Osteoblast (primary cell): ENCODE measurements at places on chromosomes 7 and 10. TPM values are rescaled to one million over a fixed set of nuclear protein-coding genes. Genes with fewer than 3 reads are reported as not detected.
A peak's percentile ranks its signal among the peaks of the same experiment; 100 is the strongest.

DNA sequence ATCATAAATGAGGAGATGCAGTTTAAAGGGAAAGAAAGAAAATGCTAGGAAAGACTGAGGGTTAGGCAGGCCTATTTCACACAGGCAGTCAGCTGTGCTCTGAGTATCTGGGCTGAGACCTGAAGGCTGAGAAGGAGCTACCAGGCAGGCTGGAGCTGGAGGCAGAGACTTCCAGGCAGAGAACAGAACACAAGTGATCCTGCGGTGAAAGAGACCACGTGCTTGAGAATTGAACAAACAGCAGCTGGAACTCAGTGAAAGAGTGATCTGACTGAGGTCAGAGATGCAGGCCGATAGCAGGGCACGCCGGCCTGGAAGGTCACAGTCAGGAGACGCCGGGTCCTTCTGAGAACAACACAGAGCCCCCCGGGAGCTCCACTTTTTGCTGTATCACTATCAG, 147.8 kb downstream of the ADAM12 start:
- peaks cover 16% of the 10 kb centered on the region for H3K36me3 ChIP-seq
- H3K27me3 ChIP-seq = no peaks in the 10 kb centered on the region
- no peak overlapping the region for H3K4me3 ChIP-seq
- DNase-seq = no peak

GRCh38 chr7:130667593-130668257, 823 bp downstream of the COPG2 start:
- H3K27ac ChIP-seq = peak overlapping the region; percentile 11
- H3K36me3 ChIP-seq = no peaks in the 10 kb centered on the region
- peak; percentile 68 for DNase-seq
- H3K4me1 ChIP-seq = peaks cover 11% of the 10 kb centered on the region
- peak overlapping the region; percentile 92 for H3K4me3 ChIP-seq

Gene FAM25G
- not detected in 2 replicates for total RNA-seq

DNA sequence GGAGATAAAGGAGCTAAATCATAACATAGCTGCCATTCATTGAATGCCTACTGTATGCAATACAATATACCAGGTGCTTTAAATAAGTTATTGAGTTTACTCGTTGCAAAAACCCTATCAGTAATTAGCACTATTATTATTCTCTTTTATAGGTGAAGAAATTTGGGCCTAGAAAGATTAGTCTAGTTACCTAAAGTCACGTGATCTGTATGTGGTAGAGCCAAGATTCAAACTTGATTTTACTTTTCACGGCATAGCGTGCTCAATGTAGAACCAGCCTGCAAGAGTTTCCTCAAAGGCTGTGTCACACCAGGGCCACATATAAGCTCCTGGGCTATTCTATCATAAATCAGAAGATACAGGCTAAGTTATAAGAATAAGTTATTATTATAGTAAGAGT, 439.9 kb downstream of the GFRA1 start:
- peaks cover 24% of the 10 kb centered on the region for H3K4me1 ChIP-seq
- no peak overlapping the region for H3K4me3 ChIP-seq
- no peaks in the 10 kb centered on the region for H3K27me3 ChIP-seq
- H3K36me3 ChIP-seq = no peaks in the 10 kb centered on the region

DNA sequence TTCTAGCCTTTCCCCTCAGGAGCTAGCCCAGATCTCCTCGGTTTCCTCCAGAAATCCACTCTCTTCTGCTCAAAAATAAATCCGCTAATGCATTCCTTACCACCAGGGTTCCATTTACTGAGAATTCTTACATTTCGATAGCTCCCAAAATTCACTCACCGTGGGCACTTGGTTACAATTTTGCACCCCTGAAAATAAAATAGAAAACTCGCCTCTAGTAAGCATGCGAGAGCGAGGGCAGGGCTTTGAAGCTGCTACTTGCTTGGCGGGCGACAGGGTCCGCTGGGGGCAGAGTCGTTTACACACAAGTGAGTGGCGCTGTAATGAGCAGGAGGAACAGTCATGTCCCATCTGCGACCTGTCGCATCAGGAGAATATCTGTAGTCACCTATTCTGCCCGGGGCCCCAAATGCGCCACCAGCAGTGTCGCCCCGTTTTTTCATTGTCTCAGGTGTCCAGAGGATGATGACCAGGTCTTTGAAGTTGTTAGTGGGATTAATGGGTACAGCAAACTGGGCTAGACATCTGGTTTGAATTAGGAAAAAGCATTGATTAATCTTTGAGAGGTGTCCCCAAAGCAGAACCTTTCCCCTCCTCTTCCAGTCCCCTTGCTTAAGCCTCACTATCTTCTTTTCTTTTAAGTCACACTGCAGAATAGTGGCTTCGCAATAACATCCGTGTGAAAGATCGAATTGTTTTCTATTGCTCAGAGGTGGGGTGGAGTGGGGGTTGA, 1.2 kb upstream of the MEOX2 start:
- H3K4me3 ChIP-seq = peak overlapping the region; percentile 81
- peak; percentile 30 for DNase-seq
- no peaks in the 10 kb centered on the region for H3K36me3 ChIP-seq

DNA sequence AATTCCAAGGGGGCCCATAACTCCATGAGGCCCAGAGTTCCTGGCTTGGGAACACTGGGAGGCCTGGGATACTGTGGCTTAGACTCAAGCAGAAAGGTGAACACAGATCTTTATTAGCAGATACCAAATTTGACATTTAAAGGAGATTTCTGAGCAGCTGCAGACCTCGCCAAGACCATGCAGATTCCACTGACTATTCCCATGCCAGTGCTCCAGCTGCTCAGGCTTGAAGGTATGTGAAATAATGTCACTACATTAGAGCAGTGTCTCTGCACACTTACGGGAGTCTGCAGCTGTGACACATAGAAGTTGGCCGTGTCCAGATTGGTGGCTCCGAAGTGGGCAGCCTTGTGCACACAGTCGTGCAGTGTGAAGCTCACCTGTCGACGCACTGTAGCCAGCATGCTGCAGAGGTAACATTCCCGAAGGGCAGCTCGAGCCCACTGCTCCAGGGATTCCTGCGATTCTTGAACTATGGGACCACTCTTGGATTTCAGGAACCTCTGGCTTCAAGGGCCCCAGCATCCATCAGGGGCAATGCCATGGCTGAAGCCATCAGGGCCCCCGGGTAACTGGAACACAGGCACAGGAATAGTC, 46.1 kb downstream of the SEPTIN7 start:
- H3K27ac ChIP-seq = no peak overlapping the region
- no peaks in the 10 kb centered on the region for H3K27me3 ChIP-seq
- no peak overlapping the region for H3K4me3 ChIP-seq
- DNase-seq = no peak

DNA sequence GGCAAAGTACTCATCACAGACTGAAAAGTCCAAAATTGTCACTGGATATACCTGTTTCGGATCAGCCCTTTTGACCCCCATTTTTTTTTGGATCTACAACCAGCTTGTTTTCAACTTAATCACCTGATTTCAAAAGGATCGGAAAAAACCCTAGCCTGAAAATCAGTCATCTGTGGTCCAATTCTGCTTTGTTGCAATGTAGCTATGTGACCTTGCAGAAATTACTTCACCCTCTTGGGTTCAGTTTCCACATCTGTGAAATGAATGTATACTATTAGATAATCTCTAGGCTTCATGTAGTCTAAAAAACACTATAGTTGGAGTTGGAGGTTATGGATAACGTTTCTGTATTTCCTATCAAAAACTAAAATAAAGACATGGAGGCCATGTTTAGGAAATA, 37.1 kb downstream of the STEAP4 start:
- no peaks in the 10 kb centered on the region for H3K27me3 ChIP-seq
- H3K4me1 ChIP-seq = no peaks in the 10 kb centered on the region
- no peaks in the 10 kb centered on the region for H3K36me3 ChIP-seq
- no peak overlapping the region for H3K4me3 ChIP-seq

GRCh38 chr7:29400437-29400836, 163.2 kb upstream of the PRR15 start:
- DNase-seq = no peak
- no peak overlapping the region for H3K27ac ChIP-seq
- no peak overlapping the region for H3K4me3 ChIP-seq
- H3K36me3 ChIP-seq = no peaks in the 10 kb centered on the region
- H3K4me1 ChIP-seq = no peaks in the 10 kb centered on the region

DNA sequence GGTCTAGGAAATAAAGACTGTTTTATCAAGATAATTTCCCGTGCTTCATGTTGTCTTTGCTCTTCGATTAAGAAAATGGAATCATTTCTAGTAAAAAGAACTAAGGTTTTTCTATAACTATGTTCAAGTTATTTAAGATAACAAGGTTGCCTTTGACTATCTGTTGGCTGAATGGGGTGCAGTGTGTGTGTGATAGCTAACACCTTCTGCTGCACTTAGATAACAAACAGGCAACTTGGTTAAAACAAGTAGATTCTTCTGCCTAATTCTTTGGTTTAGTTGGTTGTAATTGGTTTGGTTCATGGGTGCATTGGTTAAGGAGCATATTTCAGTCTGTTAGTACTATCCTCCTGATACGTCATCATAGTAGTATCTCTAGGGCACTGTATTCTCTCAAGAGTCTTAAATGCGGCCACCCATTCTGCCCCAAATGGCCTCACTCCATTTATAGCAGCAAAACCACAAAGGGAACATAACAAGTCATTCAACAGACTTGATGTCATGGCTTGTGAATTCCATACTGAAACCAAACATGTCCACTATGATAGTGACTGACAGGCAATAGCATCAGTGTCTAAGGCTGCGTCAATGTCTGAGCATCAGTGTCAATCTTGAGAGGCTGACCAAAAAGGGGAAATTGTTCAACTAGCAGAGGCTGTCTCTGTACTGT, 55.7 kb downstream of the CCDC3 start:
- H3K4me3 ChIP-seq = no peak overlapping the region
- H3K4me1 ChIP-seq = no peaks in the 10 kb centered on the region
- no peaks in the 10 kb centered on the region for H3K27me3 ChIP-seq
- no peak overlapping the region for H3K27ac ChIP-seq
- no peak for DNase-seq
- no peaks in the 10 kb centered on the region for H3K36me3 ChIP-seq

DNA sequence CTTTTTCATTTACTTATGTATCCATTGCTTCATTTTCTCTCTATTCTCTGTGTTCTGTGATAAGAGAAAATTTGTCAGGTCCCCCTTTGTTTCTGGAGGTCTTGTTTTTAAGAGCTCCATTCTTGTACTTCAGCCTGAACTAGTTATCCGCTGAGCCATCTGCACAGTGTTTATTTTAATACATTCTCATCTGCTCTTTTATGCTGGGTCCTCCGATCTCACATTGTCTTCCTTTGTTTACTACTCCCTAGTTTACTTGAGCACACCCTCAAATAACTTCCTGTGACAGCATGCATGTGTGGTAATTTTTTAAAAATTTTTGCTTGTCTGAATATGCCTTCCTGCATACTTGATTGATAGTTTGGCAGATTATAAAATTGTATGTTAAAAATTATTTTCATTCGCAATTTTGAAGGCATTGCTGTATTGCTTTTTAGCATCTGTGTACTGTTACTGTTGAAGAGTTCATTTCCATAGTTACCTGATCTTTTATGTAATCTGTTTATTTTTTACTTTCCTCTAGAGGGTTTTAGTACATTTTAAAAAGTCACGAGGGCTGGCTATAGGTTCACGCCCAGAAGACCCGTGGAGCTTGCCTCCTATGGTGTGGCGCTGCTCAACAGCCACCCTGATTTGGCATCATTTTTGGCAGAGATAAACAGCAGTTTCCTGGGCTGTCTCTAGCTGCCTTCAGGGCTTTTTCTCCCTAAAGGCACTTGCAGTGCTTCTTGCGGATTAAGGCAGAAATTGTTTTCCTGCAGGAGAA, 31.9 kb downstream of the RSBN1L start:
- H3K27ac ChIP-seq = no peak overlapping the region
- no peak for DNase-seq
- H3K4me1 ChIP-seq = peaks cover 7% of the 10 kb centered on the region
- no peaks in the 10 kb centered on the region for H3K27me3 ChIP-seq

- no peaks in the 10 kb centered on the region for H3K4me1 ChIP-seq
- H3K27ac ChIP-seq = no peak overlapping the region
- H3K36me3 ChIP-seq = no peaks in the 10 kb centered on the region
- no peak for DNase-seq
These were observed 69.6 kb downstream of the CYP26A1 start for GRCh38 chr10:93143281-93143680.

Gene EPDR1
- total RNA-seq = 99.3 and 123 TPM in 2 replicates

Gene ANKRD1
- 27.7 and 52.1 TPM in 2 replicates for total RNA-seq

Gene SPDYE18
- not detected in 2 replicates for total RNA-seq

Gene PRRT4
- not detected in 2 replicates for total RNA-seq

DNA sequence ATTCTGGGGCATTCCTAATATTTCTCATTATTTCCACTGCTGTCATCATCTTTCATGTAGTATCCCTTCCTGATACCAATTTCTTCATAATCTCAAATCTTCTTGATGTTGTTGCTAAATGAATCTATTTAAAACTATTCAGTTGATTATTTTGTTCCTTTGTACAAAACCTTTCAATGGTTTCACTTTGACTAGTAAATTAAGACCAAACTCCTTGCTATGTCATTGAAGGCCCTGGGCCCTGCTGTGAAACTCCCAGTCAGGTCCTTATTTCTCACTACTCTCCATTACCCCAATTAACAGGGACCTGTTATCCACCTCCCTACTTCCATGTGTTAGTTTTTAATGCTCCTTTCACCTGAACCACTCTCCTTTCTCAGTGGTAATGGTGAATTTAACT, 97.0 kb downstream of the CTTNBP2 start:
- DNase-seq = no peak
- no peaks in the 10 kb centered on the region for H3K4me1 ChIP-seq
- H3K27me3 ChIP-seq = no peaks in the 10 kb centered on the region
- H3K27ac ChIP-seq = no peak overlapping the region
- H3K4me3 ChIP-seq = no peak overlapping the region
- no peaks in the 10 kb centered on the region for H3K36me3 ChIP-seq

- no peak overlapping the region for H3K4me3 ChIP-seq
- no peaks in the 10 kb centered on the region for H3K4me1 ChIP-seq
- no peaks in the 10 kb centered on the region for H3K36me3 ChIP-seq
- no peak for DNase-seq
- no peak overlapping the region for H3K27ac ChIP-seq
These were observed 813.0 kb downstream of the TYW1 start for GRCh38 chr7:67809586-67809985.

GRCh38 chr10:31820778-31821369, 107.8 kb downstream of the ARHGAP12 start:
- no peak for DNase-seq
- H3K27me3 ChIP-seq = no peaks in the 10 kb centered on the region
- peaks cover 5% of the 10 kb centered on the region for H3K36me3 ChIP-seq
- peaks cover 32% of the 10 kb centered on the region for H3K4me1 ChIP-seq
- peak overlapping the region; percentile 29 for H3K27ac ChIP-seq

Gene SLC35G1
- total RNA-seq = 5.4 and 7.4 TPM in 2 replicates

DNA sequence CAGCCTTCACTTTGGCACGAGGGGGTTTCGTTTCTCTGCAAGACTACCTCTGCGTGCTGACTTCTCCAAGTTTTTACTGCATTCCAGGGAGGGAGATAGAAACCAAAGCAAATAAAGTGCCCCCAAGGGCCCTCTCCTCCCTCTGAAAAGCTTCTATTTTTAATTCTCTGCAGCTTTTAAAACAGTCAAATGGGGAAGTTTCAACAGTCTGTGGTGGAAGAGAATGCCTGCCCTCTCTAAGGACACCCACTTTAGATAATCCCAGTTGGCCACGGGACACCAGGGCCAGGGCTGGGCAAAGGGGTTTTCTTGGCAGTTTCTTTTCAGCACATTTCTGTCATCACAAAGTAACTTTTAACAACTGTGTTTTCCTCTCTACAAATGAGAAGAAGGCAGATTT, 386.7 kb upstream of the NPVF start:
- no peak overlapping the region for H3K4me3 ChIP-seq
- H3K27ac ChIP-seq = no peak overlapping the region
- no peaks in the 10 kb centered on the region for H3K27me3 ChIP-seq
- no peaks in the 10 kb centered on the region for H3K36me3 ChIP-seq
- no peaks in the 10 kb centered on the region for H3K4me1 ChIP-seq
